Skeletal muscle cell (primary cell): ENCODE measurements at places on chromosomes 7 and 10.

- DNase-seq, result no peak
Measured at GRCh38 chr7:12570534-12571461, at the start of gene SCIN. TSS of gene SCIN (plus strand) at chr7:12570720. CDS start at chr7:12570787, 67 bp downstream.

DNA sequence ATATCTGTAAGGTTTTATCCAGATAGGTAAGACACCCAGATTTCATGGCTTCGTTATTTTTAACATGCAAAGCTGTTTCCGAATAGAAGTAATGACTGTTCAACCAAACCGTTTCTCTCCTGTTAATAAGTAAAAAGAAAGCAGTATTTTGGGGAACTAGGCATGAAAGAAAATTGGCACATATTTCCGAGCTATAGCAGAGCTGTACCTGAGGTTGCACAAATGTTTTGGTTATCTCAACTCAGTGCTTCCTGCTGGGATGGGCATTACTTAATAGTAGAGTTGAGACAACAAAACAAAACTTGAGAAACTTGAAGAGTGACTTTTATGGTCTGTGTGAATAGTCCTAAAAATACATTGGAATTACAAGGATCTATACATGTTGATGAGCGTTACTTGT is 564.3 kb upstream of the SORCS1 start:
- no peak for DNase-seq

DNA sequence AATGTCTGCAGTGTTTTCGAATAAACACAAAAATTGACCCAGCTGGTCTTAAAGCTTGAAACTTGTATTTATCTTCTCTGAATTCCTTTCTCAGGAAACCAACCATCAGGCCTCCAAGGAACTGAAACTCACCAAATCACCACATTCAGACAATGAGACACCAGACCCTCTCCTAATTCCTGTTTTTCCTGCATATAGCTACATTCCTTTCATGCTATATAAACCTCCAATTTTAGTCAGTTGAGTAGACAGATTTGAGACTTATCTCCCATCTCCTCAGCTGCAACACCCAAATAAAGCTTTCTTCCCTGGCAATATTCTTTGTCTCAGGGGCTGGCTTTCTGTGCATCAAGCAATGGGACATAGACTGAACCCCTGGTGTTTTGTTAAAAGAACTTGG is 317.0 kb downstream of the CACNA2D1 start:
- DNase-seq, result no peak

DNA sequence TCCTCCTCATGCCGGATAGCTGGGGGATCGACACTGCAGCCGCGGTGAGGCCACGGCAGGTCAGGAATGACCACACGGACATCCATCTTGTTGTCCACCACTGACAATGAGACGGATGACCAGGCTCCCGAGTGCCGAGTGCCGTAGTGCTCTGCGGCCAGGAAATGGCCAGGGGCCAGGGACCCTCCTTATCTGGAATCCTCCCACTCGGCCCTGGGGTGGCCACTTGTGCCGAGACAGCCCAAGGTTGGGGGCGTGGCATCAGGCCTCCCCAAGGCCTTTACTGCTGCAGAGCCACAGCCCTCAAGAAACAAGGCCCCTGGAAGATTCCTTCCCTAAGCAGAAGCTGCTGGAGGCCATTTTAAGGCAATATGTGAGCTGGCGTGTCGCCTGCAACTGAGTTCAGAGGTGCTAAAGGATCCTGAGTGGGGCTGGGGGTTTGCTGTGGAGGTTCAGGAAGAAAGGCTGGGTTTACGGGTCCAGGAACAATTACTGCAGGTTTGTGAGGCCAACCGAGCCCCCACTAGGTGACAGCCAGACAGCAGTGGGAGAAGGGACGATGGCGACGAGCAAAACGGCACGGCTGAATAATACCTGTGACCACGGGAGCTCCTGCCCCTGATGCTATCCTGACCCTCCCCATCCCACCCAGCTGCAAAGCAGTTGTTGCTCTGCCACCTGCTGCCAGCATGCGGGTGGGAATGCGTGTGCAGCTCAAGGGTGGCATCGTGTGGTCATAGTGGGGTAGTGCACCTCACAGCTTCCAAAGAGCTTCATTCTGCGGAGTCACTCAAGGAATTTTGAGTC is 31.6 kb upstream of the LEP start:
- peak; percentile 31 for DNase-seq

GRCh38 chr7:120052884-120053382 is 220.0 kb upstream of the KCND2 start:
- DNase-seq, result peak; percentile 90

DNA sequence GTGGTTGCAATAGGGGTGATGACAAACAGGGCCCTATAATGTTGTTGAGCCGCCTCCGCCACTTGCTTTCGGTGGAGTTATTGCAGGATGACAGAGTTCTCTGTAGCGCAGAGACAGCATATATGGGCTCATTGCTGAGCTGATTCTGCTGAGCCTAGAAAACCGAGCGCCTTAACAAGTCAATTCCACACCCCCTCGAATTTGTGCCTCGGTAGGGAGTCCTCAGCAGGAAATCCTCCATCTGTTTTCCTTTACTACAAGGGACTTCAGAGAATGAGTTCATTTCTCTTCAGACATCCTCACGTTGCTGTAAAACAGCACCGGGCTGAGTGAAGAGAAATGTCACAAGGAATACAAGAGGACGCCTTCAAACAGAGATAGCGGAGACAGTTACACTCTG is 90.7 kb upstream of the KIAA1217 start:
- DNase-seq, result no peak

- no peak for DNase-seq
Measured at GRCh38 chr7:92650391-92650790, 60.2 kb upstream of the FAM133B start.
